ENCODE measurements at places on chromosomes 5 and 9.

DNA sequence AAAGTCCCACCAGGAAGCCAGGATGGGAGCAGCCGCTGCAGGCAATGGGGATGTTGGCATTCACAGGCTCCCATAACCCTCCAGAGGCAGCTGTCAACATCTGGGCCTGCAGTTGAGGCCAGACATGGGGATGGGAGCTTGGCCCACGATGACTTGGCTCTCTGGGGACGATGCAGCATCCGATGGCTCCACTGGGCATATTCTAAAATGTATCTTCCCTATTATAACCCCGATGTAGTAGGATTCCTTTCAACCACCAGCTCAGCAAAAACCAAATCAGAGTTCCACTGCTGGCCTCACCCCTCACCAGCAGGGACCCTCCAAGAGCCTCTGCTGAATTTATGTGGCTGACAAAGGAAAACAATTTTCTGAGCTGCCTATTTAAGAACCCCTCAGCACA, 7.1 kb downstream of the SPRY4 start:
- DNase-seq, result no peak

DNA sequence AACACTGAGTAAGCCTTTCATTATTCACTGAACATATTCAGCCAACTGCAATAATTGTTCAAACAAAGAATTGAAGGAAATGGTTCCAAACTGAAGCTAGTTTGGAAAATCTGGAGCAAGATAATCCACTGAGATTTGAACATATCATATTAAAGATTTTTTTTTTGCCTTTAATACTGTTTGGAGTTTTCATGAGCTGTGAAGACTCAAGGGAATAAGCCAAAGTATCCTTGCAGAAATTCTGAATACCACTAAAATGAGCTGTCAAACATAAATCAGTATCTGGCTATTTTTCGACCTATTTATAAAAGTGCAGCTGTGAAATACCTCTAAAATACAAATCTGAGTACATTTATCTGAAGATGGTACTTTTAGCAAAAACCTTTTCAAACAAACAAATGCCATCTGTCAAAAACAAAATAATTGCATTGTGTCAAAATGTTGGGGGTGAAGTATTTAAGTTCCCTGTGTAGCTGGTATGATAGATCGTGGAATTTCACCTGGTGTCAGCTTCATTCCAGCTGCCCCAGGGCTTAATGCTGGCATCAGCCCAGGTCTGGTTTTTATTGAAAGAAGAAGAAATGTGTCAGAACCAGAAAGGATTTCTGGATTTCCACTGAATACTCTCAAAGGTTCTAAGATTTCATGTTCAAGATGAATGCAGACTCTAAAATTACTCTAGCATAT, 149.0 kb upstream of the GRAMD2B start:
- DNase-seq, result no peak

DNA sequence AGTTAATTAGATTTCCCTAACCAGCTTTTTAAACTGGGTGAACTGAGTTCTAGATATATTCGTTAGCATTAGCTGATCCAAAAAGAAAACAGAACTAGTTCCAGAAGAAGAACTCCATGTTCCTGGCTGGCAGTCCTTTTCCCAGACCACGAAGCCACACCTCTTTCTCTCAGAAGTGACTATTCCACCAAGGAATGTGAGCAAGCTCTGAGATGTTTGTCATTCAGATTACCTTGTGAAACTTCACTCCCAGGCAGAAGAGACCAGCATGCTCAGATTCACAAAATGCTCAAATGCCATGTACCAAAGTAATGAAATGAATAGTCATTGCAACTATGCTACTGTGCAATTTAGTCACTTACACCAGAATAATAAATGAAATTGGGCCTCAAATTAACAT, 4.4 kb upstream of the SSBP2 start:
- no peak for DNase-seq

GRCh38 chr5:5326115-5326758, 96.2 kb upstream of the ICE1 start:
- no peak for DNase-seq

GRCh38 chr9:69140123-69140735, 33.8 kb upstream of the TJP2 start:
- DNase-seq, result no peak

GRCh38 chr9:108551030-108551841, 304.6 kb downstream of the ACTL7B start:
- DNase-seq, result no peak

- no peak for DNase-seq
Observed at GRCh38 chr5:173243831-173244305, 8.9 kb upstream of the NKX2-5 start.

DNA sequence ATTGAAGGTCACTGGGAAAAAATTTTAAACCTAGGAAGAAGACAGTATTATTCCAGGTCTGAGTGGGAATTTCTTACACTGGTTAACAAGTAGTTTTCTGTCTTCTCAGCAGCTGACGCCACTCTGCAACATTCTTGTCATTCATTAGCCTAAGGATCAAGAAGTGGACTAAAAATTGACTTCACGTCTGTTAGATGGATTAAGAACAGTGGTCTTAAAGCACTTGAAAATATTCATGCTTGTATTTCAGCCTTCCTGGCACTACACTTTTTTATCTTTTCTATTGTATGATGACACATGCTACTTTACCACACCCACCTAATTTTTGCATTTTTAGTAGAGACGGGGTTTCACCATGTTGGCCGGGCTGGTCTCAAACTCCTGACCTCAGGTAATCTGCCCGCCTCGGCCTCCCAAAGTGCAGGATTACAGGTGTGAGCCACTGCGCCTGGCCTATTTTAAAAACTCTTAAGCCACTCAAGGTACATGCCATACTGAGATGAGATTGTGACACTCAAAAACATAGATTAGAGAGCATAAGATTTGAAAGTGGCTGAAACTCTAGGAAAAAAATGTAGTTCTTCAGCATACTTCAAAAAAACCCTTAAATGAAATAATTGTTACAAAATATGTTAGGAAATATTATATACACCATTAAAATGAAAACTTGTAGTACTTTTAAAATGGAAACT, 8.4 kb downstream of the MATR3 start:
- DNase-seq, result no peak

DNA sequence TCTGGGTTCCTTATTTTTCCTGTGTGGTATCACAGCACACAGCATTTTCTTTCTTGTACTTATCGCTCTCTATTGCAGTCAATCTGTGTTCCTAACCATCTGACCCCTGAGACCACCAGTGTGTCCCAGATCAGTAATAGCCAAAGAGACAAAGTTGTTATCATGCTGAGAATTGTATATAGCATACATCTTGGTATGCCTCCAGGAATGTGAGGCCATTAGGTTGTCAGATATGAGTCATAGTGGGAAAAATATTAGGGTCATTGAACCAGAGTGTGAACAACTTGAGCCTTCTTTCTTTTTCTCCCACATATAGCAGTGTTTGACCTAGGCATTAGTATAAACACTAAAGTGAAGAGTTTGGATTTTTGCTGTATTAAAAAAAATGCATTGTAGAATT, 106.3 kb downstream of the NDUFAF2 start:
- no peak for DNase-seq
